ENCODE measurements at places on chromosomes 16 and 17. TPM values are rescaled to one million over a fixed set of nuclear protein-coding genes. Genes with fewer than 3 reads are reported as not detected.

DNA sequence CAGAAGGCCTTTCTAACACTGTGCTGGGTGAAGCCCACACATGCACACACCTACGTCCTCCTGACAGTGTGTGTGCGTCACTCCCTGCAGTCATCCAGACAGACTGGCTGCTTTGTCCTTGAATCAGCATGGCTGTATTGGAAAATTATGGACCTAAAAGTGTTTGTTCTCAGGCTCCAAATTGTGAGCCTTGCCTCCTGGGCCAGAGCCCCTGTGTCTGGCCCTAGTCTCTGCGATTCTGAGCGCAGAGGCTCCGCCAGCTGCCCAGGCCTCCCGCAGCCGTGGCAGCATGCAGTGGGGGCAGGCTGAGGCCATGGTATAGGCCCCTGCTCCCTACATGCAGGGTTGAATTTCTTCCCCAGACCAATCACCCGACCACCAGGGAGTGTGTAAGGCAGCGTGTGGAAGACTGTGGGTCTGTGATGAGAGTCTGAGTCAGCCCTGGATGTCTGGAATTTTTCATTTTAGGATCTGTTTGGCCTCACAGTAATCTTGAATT, 166.9 kb downstream of the LGALS9B start:
- H3K4me1 ChIP-seq, result peaks cover 10% of the 10 kb centered on the region
- H3K27me3 ChIP-seq, result no peaks in the 10 kb centered on the region
- peak overlapping the region; percentile 84 for H3K27ac ChIP-seq
- peak; percentile 45 for DNase-seq
- H3K4me3 ChIP-seq, result no peak overlapping the region
- H3K36me3 ChIP-seq, result no peaks in the 10 kb centered on the region

GRCh38 chr17:40122999-40123810, 1.4 kb downstream of the MSL1 start:
- H3K4me3 ChIP-seq, result peak overlapping the region; percentile 74
- no peaks in the 10 kb centered on the region for H3K4me1 ChIP-seq
- H3K27me3 ChIP-seq, result no peaks in the 10 kb centered on the region
- H3K27ac ChIP-seq, result peak overlapping the region; percentile 99
- peak; percentile 60 for DNase-seq

GRCh38 chr17:68580236-68580770, 20.9 kb downstream of the FAM20A start:
- H3K27ac ChIP-seq, result peak overlapping the region; percentile 70
- no peak overlapping the region for H3K4me3 ChIP-seq

- H3K36me3 ChIP-seq, result no peaks in the 10 kb centered on the region
- H3K27me3 ChIP-seq, result no peaks in the 10 kb centered on the region
- no peaks in the 10 kb centered on the region for H3K4me1 ChIP-seq
- H3K4me3 ChIP-seq, result no peak overlapping the region
- no peak for DNase-seq
Observed at GRCh38 chr17:75645501-75645888, 12.3 kb downstream of the SMIM5 start.

GRCh38 chr17:68207651-68208253, 40.1 kb upstream of the AMZ2 start:
- H3K27me3 ChIP-seq, result no peaks in the 10 kb centered on the region
- H3K36me3 ChIP-seq, result no peaks in the 10 kb centered on the region
- no peaks in the 10 kb centered on the region for H3K4me1 ChIP-seq
- H3K4me3 ChIP-seq, result no peak overlapping the region
- no peak overlapping the region for H3K27ac ChIP-seq

DNA sequence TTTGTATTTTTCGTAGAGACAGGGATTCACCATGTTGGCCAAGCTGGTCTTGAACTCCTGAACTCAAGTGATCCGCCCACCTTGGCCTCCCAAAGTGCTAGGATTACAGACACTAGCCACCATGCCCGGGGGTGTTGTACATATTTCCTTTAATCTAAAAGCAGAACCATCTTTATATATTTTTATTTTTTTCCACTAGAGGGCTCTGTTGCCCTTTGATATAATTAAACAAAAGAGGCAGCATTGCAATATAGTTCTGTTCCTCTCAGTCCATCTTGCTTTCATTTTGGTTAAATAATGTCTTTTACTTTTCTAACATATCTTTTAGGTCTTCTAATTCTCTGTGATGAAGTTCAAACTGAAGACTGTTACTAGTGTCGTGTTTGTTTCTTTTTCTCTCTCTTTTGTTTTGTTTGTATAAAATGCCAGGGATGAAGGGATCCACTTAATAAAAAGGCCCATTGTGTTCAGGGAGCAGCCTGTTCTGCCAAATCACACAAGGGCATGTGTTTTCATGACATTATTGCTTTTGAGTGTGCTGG, 23.4 kb downstream of the WWOX start:
- no peaks in the 10 kb centered on the region for H3K27me3 ChIP-seq
- DNase-seq, result no peak
- peak overlapping the region; percentile 78 for H3K27ac ChIP-seq
- no peaks in the 10 kb centered on the region for H3K4me1 ChIP-seq
- no peaks in the 10 kb centered on the region for H3K36me3 ChIP-seq

DNA sequence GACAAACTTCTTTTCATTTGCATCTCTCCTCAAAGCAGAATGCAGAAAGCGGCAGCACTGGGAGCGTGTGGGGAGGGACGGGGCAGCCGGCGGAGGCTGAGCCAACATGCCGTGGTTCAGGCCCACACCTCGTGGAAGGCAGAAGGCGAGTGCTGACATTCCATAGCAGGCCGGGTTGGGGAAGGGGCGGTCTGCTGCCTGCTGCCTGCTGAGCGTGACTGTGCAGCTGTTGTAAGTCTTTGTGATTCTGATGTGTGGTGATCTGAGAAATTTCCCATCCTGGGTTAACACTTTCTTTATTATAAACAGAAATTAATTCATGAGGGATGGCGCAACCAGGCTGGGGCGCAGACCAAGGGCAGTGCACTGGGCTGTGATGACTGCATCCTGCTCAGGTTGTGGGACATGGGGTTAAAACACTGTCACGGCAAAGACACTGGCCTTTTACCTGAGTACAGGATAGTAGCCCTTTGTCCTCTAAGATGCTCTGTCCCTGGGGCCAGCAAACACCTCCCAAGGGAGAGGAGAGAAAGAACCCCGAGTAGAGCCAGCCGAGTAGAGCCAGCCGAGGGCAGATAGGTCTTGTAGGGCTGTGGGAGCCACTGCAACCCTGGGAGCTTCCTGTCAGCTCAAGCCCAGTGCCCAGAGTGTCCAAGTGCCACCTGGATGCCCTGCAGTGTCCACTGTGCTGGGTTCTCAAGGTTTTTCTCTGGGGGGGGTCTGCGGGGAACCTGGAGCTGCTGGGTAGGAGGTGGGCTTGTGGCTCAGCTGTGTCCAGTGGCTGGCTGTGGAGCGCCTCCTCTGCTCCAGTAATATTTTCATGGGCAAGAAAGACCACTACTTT, 8.8 kb upstream of the DNASE1 start:
- no peak for DNase-seq
- no peaks in the 10 kb centered on the region for H3K27me3 ChIP-seq
- H3K4me3 ChIP-seq, result no peak overlapping the region
- H3K36me3 ChIP-seq, result no peaks in the 10 kb centered on the region
- no peak overlapping the region for H3K27ac ChIP-seq

- H3K27ac ChIP-seq, result no peak overlapping the region
- H3K36me3 ChIP-seq, result no peaks in the 10 kb centered on the region
- no peak for DNase-seq
- no peaks in the 10 kb centered on the region for H3K4me1 ChIP-seq
- H3K4me3 ChIP-seq, result no peak overlapping the region
Observed at GRCh38 chr16:23448392-23448791, 4.6 kb downstream of the COG7 start.

- H3K27ac ChIP-seq, result no peak overlapping the region
- DNase-seq, result no peak
- no peaks in the 10 kb centered on the region for H3K36me3 ChIP-seq
- H3K4me3 ChIP-seq, result no peak overlapping the region
- H3K27me3 ChIP-seq, result no peaks in the 10 kb centered on the region
Observed at GRCh38 chr17:44176671-44177501, 6.4 kb downstream of the ASB16 start.

GRCh38 chr17:7238420-7239090, 702 bp downstream of the PHF23 start:
- peak overlapping the region; percentile 96 for H3K27ac ChIP-seq
- H3K36me3 ChIP-seq, result no peaks in the 10 kb centered on the region

- no peak overlapping the region for H3K4me3 ChIP-seq
- no peaks in the 10 kb centered on the region for H3K36me3 ChIP-seq
- H3K27me3 ChIP-seq, result no peaks in the 10 kb centered on the region
- no peaks in the 10 kb centered on the region for H3K4me1 ChIP-seq
Observed at GRCh38 chr16:15597822-15598647, 44.9 kb downstream of the MARF1 start.

GRCh38 chr16:71778780-71779179, 29.9 kb downstream of the AP1G1 start:
- no peak for DNase-seq
- H3K4me1 ChIP-seq, result no peaks in the 10 kb centered on the region
- H3K27ac ChIP-seq, result no peak overlapping the region
- no peak overlapping the region for H3K4me3 ChIP-seq
- no peaks in the 10 kb centered on the region for H3K36me3 ChIP-seq

- peak overlapping the region; percentile 57 for H3K4me3 ChIP-seq
- H3K27ac ChIP-seq, result peak overlapping the region; percentile 23
Observed at GRCh38 chr16:69329369-69330285, 761 bp downstream of the PDF start.

DNA sequence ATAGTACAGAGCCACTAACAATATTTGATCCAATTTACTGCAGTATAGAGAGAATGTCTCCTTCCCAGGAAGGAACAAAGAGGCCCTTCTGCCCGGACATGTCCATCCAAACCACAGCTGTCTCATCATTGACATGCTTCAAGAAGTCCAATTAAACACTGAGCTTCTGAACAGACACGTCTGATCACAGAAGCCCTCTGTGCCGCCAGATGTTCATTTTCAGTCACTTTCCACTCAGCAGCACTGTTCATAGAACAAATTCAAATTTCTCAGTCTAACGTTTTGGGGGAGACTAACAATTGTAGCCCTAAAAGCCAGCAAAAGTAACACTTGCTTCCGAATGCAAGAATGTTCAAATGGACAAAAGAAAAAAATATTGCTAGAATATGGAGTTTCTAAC, 15.3 kb downstream of the ZC3H7A start:
- DNase-seq, result no peak
- no peaks in the 10 kb centered on the region for H3K36me3 ChIP-seq
- peak overlapping the region; percentile 86 for H3K27ac ChIP-seq
- no peaks in the 10 kb centered on the region for H3K27me3 ChIP-seq

DNA sequence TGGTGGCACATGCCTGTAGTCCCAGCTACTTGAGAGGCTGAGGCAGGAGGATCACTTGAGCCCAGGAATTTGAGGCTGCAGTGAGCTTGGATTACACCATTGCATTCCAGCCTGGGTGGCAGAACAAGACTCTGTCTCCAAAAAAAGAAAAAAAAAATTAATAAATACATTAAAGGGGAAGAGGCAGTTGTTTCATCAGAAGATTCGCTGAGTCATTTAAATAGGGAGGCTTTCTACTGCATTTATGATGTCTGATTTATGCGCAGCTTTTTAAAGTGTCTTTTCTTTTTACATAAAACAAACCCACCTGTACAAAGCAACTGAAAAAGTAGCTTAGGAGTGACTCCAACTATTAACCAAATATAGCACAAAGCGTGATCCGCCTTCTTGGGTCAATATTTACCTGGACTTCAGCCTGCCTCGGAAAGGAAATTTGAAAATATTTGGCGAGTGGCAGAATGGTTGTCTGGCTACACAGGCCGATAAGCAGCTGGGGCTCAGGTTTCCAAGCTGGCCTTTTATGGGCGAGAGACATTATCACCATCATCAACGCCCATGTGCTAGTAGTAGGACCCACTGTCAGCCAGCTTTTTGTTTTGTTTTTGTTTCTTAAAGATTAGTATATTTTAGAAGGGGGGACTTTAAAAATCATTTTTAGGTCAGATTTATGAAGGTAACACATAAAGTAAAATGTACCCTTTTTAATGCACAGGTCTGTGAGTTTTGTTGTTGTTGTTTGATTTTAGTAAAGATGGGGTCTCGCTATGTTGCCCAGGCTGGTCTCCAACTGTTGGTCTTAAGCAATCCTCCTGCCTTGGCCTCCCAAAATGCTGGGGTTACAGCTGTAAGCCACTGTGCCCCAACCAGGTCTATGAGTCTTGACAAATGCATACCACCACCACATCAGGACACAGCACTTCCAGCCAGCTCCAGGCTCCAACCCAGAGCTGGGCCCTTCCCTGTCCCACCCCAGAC, 42.5 kb upstream of the RASD1 start:
- no peaks in the 10 kb centered on the region for H3K27me3 ChIP-seq
- no peaks in the 10 kb centered on the region for H3K36me3 ChIP-seq
- H3K27ac ChIP-seq, result peak overlapping the region; percentile 60

GRCh38 chr17:57296231-57296630, 39.9 kb downstream of the MSI2 start:
- DNase-seq, result no peak
- H3K4me3 ChIP-seq, result no peak overlapping the region
- H3K27ac ChIP-seq, result no peak overlapping the region
- H3K4me1 ChIP-seq, result no peaks in the 10 kb centered on the region

CLEC10A gene
- total RNA-seq, result 1.5 TPM

C17orf107 gene
- total RNA-seq, result 2.9 TPM

KRTAP3-1 gene
- not detected for total RNA-seq

PRSS33 gene
- not detected for total RNA-seq

UQCRC2 gene
- total RNA-seq, result 207 TPM
